ENCODE measurements at places on chromosomes 7 and 10.

- H3K4me3 ChIP-seq, result no peak overlapping the region
- H3K27ac ChIP-seq, result no peak overlapping the region
- H3K36me3 ChIP-seq, result no peaks in the 10 kb centered on the region
These were observed 1.2 kb downstream of the GPNMB start for GRCh38 chr7:23247603-23248335.

- H3K36me3 ChIP-seq, result no peaks in the 10 kb centered on the region
- no peaks in the 10 kb centered on the region for H3K27me3 ChIP-seq
- no peaks in the 10 kb centered on the region for H3K4me1 ChIP-seq
These were observed 19.5 kb downstream of the LRMDA start for GRCh38 chr10:75450644-75451640.

- H3K4me1 ChIP-seq, result no peaks in the 10 kb centered on the region
- no peaks in the 10 kb centered on the region for H3K36me3 ChIP-seq
- no peak overlapping the region for H3K27ac ChIP-seq
- DNase-seq, result no peak
These were observed 160.4 kb upstream of the AGR3 start for GRCh38 chr7:17042211-17042610.

DNA sequence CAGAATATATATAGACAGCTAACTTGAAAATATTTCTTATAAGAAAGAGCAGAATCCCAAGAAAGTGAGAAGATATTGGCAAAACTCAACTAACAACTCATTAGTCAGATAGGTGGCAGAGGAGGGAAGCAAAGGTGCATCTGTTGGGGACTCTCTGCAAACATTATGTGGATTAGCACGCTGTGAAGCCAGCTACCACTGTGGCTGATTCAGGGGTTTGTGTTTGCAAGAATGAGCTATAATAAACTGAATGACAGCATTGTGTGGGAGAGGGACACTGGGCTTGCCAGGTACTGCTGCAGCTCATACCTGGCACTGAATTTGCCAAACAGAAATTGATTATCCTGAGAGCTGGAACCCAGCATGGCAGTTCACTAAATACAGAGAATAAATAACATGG lies 170.3 kb upstream of the MINDY3 start:
- no peak overlapping the region for H3K4me3 ChIP-seq
- H3K27ac ChIP-seq, result no peak overlapping the region
- no peaks in the 10 kb centered on the region for H3K36me3 ChIP-seq
- H3K27me3 ChIP-seq, result no peaks in the 10 kb centered on the region
- no peaks in the 10 kb centered on the region for H3K4me1 ChIP-seq

- no peak overlapping the region for H3K4me3 ChIP-seq
- no peaks in the 10 kb centered on the region for H3K36me3 ChIP-seq
- no peaks in the 10 kb centered on the region for H3K27me3 ChIP-seq
- DNase-seq, result no peak
- H3K27ac ChIP-seq, result no peak overlapping the region
- no peaks in the 10 kb centered on the region for H3K4me1 ChIP-seq
These were observed 263.2 kb downstream of the POU6F2 start for GRCh38 chr7:39240864-39241263.

GRCh38 chr7:92645114-92646061 lies 55.2 kb upstream of the FAM133B start:
- H3K4me1 ChIP-seq, result peaks cover 20% of the 10 kb centered on the region
- H3K36me3 ChIP-seq, result no peaks in the 10 kb centered on the region
- H3K27ac ChIP-seq, result no peak overlapping the region
- no peaks in the 10 kb centered on the region for H3K27me3 ChIP-seq

- DNase-seq, result peak; percentile 69
- peaks cover 10% of the 10 kb centered on the region for H3K27me3 ChIP-seq
- H3K36me3 ChIP-seq, result no peaks in the 10 kb centered on the region
- no peaks in the 10 kb centered on the region for H3K4me1 ChIP-seq
- H3K27ac ChIP-seq, result no peak overlapping the region
- no peak overlapping the region for H3K4me3 ChIP-seq
These were observed 83.8 kb upstream of the GPR26 start for GRCh38 chr10:123582084-123582989.

GRCh38 chr10:22647244-22647643 lies 67.1 kb downstream of the PIP4K2A start:
- no peak for DNase-seq
- H3K36me3 ChIP-seq, result peaks cover 4% of the 10 kb centered on the region
- no peak overlapping the region for H3K4me3 ChIP-seq
- H3K27me3 ChIP-seq, result no peaks in the 10 kb centered on the region
- peak overlapping the region; percentile 91 for H3K27ac ChIP-seq

DNA sequence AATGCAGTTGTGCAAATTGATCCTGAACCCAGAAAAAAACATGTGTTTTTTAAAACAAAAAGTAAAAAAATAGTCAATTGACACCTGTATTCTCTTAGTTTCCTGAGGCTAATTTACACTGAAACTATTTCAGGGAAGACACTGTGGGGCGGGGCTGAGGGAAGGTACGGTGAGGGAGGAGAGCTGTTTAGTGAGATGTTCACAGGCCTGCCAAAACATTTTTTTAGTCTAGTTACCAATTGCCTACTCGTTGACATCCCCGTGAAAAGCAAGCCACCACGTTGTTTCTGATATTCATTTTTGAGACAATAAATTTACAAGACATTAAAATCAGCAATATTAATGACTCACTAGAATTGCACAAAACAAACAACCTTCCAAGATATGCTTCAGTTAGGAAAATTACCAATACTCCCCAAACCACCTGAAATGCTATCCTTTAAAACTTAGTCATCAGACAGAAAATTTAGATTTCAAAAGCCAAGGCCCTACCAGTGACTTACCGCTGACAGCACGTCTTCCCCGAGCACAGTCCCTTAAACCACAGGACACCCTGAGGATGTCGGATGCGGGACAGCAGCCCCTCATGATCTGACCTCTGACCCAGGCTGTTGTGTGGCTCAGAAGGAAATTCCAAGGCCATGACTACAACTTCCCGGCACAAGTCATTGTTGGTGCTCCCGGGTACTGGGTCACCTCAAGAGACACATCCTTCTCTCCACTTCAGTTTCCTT lies 279.2 kb downstream of the PRPF18 start:
- DNase-seq, result no peak
- no peaks in the 10 kb centered on the region for H3K4me1 ChIP-seq
- H3K27ac ChIP-seq, result no peak overlapping the region
- no peaks in the 10 kb centered on the region for H3K36me3 ChIP-seq
- H3K4me3 ChIP-seq, result no peak overlapping the region

- H3K27ac ChIP-seq, result no peak overlapping the region
- peaks cover 4% of the 10 kb centered on the region for H3K4me1 ChIP-seq
- no peaks in the 10 kb centered on the region for H3K36me3 ChIP-seq
- DNase-seq, result no peak
- H3K27me3 ChIP-seq, result no peaks in the 10 kb centered on the region
These were observed 105.8 kb downstream of the SEMA3A start for GRCh38 chr7:84088802-84089201.

- H3K4me1 ChIP-seq, result peaks cover 4% of the 10 kb centered on the region
- H3K27ac ChIP-seq, result no peak overlapping the region
- H3K36me3 ChIP-seq, result peaks cover 17% of the 10 kb centered on the region
- no peak overlapping the region for H3K4me3 ChIP-seq
- H3K27me3 ChIP-seq, result no peaks in the 10 kb centered on the region
These were observed 112.5 kb downstream of the SVIL start for GRCh38 chr10:29522061-29522855.

GRCh38 chr10:51000976-51001375 lies 73.3 kb upstream of the PRKG1 start:
- peaks cover under 1% of the 10 kb centered on the region for H3K27me3 ChIP-seq
- H3K4me1 ChIP-seq, result no peaks in the 10 kb centered on the region
- H3K27ac ChIP-seq, result no peak overlapping the region
- no peaks in the 10 kb centered on the region for H3K36me3 ChIP-seq
- DNase-seq, result no peak
- no peak overlapping the region for H3K4me3 ChIP-seq

GRCh38 chr7:39184391-39184790 lies 206.7 kb downstream of the POU6F2 start:
- H3K36me3 ChIP-seq, result no peaks in the 10 kb centered on the region
- no peak overlapping the region for H3K27ac ChIP-seq
- no peaks in the 10 kb centered on the region for H3K4me1 ChIP-seq
- no peaks in the 10 kb centered on the region for H3K27me3 ChIP-seq

Measured in natural killer cell (primary cell).